NCI-H2081 treated with DMSO at 0.1 percent for 48 hours (cell line): ENCODE measurements at places on chromosomes 4 and X.

DNA sequence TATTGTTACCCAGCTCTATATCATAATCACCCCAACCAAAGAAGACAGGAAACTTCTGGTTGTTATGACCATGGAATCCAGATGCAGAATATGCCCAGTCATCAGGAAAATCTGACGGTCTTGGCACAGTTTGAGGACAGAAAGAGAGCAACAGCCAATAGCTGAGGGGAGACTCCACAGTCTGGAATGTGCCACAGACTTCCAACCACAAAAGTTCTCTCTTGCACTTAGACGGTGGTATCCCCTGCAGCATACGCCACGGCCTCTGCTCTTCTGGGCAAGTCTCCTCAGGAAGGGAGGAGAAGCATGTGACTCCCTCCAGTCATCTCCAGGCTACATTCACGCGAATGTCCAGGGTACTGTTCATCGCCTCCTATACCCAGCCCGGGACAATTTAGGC is 18.4 kb downstream of the ZNF827 start:
- DNase-seq = no peak

DNA sequence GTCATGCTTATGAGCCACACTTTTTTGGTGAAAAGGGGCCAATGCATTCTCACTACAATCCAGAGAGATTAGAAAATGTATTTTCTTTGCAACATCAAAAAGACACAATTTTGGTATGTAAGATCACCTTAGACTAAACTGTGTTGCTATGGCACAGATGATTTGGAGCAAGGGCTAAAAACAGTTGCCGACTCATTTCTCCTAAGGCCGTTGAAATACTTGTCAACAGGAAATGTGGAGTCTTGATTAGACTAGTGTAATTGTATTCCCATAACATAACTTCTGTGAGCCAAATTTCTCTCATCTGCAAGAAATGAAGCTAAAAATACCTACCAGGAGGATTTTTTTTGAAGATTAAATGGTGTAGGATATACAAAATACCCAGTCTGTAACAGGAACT is 2547.7 kb downstream of the ARAP2 start:
- DNase-seq = no peak

DNA sequence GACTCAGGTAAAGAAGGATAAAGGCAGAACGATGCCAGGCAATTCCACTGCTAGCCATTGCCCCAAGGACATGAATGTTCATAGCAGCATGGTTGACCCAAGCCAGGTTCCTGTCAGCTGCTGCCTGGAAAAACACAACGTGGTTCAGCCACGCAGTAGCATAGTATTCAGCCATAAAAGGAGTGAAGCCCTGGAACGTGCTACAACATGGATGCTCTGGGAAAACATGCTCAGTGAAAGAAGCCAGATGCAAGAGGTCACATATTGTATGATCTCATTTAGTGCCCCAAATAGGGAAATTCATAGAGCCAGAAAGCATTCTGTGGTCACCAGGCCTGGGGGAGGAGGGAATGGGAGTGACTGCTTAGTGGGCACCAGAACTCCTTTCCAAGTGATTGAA is 129.8 kb downstream of the GPR143 start:
- no peak for DNase-seq

GRCh38 chr4:102321260-102321995 is 23.9 kb downstream of the SLC39A8 start:
- no peak for DNase-seq

DNA sequence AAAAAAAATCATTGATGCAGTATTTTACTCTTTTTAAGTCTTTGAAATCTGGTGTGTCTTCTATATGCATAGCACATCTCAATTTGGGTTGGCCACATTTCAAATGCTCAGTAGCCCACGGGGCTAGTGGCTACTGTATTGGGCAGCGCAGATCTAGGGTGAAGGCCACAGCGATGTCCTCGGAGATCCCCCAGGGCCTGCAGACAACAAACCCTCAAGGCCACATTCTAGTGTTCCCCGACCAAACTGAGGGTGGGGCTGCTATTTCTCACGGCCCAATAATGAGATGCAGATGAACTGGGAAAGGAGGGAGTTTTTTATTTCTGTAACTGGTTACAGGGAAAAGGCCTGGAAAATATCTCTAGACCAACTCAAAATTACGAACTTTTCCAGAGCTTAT is 23.6 kb downstream of the NYX start:
- no peak for DNase-seq

DNA sequence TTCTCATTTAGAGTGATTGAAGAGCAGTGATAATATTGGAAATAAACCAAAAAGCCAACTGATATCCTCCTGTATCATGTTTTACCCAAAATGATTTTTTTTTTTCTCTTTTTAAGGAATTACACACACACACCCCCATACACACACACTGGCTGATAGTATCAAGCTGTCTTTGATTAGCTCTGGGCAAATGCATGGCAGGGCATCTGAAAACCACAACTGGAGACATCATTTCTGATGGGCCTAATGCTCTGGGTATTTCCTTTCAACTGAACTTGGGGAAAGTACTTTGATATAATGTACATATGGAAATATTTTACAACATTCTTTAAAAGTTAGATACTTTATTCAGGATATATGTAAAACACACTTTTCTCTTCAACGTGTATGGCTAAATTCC is 14.2 kb upstream of the OSTC start:
- no peak for DNase-seq

GRCh38 chr4:151304226-151304625 is 21.2 kb downstream of the SH3D19 start:
- DNase-seq = no peak

DNA sequence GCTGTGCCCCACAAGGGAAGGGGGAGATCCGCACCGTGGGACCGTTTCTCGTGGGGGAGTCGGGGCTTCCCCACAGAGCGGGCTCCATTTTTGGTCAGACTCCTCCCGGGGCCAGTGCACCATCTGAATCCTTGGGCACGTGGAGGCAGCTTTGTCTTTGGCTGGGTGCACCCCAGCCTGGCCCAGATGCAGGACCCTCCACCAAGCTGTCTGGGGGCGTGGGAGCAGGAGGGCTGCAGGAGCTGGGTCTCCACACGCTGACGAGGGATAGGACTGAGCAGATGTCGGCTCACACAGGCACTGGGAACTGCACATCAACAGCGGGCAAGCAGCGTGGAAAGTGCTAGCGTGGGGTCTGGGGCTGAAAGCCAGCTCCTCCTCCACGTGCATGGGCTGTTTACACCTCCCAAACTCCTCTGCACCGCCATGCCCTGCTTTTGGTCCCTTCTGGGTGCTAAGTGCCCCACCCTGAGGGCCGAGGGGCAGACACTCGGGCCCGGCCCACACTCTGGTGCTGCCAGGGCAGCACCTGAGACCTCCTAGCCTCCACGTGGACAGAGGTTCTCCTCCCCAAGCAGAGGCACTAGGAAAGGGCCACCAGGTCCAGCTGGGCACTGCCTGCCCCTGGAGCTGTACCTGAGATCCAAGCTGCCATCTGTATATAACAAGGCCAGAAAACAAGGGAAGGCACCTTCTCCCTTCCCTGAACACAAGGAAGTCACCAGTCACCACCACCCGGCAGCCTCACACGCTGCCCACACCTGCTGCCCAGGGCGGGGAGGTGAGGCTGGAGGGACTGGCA is 13.8 kb downstream of the DGKQ start:
- no peak for DNase-seq

DNA sequence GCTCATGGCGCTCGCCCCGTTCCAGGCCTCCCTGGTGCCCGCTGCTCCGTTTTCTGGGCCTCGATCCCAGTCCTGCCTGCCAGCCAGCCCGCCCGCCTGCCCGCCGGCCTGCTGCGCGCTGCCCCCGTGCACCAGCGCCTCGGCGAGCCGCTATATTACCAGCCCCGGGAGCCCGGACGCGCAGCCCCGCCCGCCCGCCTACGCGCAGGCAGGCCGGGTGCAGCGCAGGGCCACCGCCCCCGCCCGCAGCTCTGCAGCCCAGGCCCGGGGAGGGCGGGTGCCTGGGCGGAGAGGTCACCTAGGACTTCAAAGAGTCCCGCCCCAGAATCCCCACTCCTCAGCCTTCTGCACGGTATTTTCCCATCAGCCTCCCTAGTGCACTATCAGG is at the start of gene MAOB:
Gene MAOB (minus strand): TSS at position 157 of the 388 bp plus-strand sequence. CDS start 151 bp downstream, at position 6.
- DNase-seq = no peak

DNA sequence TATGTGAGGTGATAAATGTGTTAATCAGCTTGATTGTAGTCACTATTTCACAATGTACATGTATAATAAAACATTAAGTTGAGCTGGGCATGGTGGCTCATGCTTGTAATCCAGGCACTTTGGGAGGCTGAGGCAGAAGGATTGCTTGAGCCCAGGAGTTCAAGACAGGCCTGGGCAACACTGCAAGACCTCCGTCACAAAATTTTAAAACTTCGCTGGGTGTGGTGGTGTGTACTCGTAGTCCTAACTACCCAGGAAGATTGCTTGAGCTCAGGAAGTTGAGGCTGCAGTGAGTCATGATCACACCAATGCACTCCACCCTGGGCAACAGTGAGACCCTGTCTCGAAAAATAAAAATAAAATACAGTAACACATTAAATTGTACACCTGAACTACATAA is 20.1 kb downstream of the LYAR start:
- no peak for DNase-seq

DNA sequence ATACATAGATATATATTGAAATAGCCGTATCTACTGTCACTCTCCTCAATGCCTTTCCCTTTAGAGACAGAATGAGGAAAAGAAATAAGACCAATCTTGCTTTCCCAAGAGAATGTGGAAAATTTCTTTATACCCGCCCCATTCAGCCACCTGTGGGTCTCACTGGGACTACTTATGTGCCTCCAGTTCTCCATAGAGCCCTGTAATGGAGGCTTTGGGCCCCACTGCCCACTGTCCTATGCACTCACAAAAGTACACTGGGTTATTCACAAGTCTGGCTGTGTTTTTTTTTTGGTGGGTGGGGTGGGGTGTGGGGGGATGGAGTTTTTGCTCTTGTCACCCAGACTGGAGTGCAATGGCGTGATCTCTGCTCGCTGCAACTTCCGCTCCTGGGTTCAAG is 70.4 kb upstream of the ELOVL6 start:
- DNase-seq = no peak

DNA sequence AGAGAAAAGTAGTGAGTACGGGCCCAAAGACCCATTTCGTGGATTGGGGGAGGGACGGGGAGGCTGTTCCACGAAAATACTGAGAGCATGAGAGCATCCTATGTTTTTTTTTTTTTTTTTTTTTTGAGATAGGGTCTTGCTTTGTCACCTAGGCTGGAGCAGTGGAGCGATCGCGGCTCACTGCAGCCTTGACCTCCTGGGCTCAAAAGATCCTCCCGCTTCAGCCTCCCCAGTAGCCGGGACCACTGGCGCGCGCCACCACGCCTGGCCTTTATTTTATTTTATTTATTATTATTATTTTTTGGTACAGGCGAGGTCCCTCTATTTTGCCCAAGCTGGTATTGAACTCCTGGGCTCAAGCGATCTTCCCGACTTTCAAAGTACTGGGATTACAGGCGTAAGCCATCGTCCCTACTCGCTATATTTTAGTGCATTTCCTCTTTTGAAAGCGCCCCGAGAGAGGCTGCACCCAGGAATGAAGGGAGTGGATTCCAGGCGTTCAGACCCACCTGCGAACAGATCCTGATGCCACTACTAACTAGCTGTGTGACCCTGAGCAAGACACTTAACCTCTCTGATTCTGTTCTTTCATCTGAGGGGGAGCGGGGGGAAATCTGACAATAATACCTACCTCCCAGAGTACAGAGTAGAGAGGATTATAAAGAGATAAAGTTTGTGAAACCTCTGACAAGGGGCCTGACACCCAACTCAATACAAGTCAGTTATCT is 5.4 kb upstream of the MSX1 start:
- no peak for DNase-seq

GRCh38 chr4:48195374-48195773 is 61.3 kb upstream of the TXK start:
- peak; percentile 96 for DNase-seq

GRCh38 chr4:64014647-64015046 is 394.6 kb downstream of the TECRL start:
- DNase-seq = no peak

DNA sequence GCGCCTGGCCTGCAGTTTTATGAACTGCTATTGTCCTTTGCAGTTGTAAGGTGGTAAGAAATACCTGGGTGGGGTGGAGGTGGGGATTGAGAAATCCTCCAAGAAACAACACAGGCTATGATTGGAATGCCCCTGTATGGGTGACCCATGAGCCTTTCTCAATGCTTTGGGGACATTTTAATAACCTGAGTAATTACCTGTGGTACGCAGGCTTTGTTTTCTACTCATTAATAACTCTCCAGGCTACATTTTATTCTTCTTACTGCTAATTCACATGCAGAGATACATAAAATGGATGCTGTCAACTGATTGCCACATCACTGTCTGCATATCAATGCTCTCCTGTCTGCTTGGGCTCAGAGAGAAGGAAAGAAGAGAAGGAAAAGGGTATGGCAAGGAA is 41.8 kb downstream of the PHEX start:
- no peak for DNase-seq

GRCh38 chr4:8255698-8256441 is 13.7 kb upstream of the HTRA3 start:
- no peak for DNase-seq

DNA sequence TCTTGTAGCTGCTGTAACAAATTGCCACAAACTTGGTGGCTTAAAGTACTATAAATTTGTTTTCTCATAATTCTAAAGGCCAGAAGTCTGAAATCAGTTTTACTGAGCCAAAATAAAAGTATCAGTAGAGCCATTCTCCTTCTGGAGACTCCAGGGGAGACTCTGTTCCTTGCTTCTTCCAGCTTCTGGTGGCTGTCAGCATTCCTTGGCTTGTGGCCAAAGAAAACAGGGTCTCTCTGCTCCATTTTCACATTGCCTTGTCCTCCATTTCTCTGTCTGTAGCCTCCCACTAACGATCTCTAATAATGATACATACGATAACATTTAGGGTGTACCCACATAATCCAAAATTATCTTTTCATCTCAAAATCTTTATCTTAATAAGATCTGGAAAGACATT is 200.4 kb downstream of the MAB21L2 start:
- DNase-seq = no peak

- no peak for DNase-seq
Observed at GRCh38 chrX:97334850-97335249, 451.1 kb downstream of the RPA4 start.

- no peak for DNase-seq
Observed at GRCh38 chr4:144575181-144575580, 70.8 kb upstream of the HHIP start.

- DNase-seq = no peak
Observed at GRCh38 chrX:133881893-133882292, 103.5 kb downstream of the GPC3 start.

GRCh38 chrX:15334561-15334960 is 762 bp downstream of the PIGA start:
- DNase-seq = no peak

GRCh38 chr4:85968945-85969819 is 390.7 kb downstream of the MAPK10 start:
- DNase-seq = no peak

- no peak for DNase-seq
Observed at GRCh38 chrX:38628587-38628986, 67.2 kb downstream of the TSPAN7 start.

- no peak for DNase-seq
Observed at GRCh38 chr4:136136601-136137000, 1395.7 kb downstream of the PCDH18 start.

DNA sequence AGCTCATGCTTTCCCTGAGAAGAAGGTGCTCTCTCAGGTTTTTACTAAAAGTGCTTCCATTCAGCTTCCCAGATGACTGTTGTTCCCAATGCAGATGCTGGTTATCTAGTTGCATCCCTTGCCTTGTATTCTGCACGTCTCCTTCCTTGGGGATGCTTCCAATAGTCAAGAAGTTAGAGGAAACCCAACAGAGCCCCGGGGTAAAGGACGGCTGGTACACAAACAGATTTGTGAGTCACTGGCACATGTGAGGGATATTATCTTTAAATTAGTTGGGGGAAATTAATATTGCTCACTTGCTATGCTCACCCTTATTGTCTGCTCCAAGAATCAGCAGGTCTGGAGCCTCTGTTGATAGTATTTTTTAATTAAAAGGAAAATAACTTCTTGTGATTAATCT is 465.2 kb upstream of the BOD1L1 start:
- no peak for DNase-seq
